ENCODE measurements at places on chromosomes 2 and 18.

DNA sequence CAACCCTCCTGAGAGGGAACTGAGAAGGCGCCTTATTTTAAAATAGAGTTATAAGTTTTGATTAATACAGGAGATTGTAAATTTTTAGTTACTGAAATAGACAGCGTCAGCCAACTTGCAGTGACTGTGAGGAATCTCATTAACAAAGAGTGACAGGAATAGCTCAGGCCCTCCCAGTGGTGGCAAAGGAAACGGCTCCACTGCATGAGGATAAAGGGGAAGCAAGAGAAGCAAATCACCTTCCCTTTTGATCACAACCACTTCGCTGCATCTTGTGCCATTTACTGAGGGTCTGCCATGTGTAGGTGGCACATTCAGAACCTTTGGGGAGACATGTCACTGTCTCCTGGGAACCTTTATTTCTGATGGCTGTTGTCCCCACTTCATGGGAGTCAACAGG lies 612.4 kb upstream of the RAB6C start:
- no peak for DNase-seq

GRCh38 chr2:9634133-9634532 lies 3.3 kb upstream of the YWHAQ start:
- no peak for DNase-seq

- no peak for DNase-seq
These were observed 107.1 kb downstream of the POLE4 start for GRCh38 chr2:75065402-75066008.

DNA sequence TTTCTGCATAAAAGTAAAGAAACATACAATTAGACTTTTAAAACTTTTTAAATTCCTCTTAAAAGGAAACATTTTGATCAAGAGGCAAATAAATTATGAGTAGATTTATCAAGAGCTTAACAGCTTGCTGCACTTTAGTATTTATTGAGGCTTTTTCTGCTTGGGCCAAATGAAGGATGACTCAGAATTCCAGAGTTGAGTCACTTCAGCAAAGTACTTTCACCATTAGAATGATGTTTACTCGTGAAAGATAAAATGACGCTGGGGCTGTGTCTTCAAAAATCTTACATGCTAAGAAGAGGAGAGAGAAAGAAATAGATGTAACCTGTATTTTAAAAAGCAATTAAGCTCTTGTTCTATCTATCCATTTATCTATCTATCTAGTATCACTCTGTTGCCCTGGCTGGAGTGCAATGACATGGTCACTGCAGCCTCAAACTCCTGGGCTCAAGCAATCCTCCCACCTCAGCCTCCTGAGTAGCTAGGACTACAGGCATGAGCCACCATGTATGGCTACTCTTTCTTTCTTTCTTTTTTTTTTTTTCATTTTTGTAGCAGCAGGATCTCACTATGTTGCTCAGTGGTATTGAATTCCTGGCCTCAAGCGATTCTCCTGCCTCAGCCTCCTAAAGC lies 75.3 kb upstream of the RIOK3 start:
- no peak for DNase-seq

DNA sequence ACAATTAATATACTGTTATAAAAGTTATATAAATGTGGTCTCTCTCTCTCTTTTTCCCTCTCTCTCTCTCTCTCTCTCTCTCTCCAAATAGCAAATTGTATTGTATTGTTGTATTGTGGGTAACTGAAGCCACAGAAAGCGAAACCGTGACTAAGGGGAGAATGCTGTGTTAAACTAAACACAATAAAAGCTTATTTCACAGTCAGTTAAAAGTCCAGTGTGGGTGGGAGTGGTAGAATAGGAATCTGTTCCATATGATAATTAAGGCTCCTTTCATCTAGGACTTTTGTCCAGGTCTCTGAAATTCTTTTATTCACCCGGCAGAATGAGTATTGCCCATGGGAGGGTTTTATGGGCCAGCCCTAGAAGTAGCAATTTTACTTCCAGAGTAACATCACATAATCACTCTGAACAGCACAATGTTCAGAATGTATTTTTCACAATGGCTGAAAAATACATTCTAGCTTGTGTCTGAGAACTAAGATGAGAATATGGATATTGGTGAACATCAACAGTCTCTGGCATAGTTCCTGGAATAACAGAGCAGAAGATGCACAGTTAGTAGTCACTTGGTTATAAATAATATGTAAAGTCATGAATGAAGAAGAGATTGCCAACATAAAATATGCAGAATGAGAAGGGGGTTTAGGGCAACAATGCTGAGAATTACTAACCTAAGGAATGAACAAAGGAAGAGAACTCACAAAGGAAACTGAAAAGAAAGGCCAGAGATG lies 399.1 kb downstream of the PLCL1 start:
- DNase-seq = no peak

DNA sequence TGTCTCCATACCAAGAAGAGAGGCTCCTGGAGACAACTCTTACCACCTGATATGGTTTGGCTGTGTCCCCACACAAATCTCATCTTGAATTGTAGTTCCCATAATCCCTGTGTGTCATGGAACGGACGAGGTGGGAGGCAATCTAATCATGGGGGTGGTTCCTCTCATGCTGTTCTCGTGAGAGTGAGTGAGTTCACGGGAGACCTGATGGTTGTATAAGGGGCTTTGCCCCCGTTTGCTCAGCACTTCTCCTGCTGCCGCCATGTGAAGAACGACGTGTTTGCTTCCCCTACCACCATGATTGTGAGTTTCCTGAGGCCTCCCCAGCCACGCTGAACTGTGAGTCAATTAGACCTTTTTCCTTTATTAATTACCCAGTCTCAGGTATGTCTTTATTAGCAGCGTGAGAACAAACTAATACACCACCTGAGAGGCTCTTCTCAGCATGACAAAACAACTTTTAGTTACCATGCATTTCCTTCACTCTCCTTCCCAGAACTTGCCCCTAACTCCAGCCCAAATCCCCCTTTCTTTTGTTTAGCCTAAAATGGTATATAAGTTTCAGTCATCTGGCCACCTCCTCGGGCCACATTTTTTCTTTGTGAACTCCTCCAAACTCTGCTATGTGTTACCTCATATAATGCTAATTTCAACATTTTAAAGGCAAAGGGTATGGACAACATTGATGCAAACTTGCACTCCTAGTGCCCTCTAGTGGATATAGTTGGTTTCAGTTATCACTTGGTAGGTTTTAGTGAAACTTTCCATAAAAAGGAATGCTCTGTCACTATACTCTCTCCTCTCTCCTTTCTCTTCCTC lies 58.6 kb upstream of the SLC25A52 start:
- DNase-seq = no peak

DNA sequence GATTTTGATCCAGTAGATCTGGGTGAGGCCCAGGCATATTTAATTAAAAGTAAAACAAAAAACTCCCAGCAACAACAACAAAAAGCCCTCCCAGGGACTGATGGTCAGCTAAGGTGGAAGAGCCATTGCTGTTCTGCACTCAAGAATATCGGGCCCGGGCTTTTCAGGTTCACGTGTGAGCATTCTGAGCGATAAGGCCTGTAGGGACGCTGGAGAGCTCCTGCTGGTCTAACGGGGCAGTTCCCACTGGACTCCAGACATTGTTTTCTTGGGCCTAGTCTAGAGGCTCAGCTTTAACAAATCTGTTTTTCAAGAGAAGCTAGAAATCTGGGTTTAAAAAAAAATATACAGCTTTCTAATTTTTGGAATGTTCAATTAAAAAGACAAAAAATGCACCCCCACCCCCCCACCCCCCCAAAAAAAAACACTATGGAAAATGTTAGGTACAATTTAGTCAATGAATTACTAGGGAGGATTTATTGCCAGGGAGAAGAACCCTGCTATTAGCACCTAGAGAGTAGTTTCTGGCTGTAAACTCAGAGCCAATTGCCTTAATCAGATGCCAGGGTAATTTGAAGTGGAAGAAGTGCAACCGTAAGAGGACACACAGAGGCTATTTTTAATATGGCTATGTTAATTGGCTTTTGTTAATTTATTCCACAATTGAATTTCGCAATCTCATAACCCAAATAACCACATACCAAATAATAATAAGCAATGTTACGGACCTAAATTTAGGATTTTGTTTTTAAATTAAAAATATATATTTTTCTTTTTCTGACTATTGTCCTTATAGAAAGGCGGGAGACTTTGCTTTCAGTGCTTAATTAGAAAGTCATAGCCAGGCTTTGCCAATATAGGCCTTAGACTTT lies 78.9 kb downstream of the MAP4K4 start:
- no peak for DNase-seq

DNA sequence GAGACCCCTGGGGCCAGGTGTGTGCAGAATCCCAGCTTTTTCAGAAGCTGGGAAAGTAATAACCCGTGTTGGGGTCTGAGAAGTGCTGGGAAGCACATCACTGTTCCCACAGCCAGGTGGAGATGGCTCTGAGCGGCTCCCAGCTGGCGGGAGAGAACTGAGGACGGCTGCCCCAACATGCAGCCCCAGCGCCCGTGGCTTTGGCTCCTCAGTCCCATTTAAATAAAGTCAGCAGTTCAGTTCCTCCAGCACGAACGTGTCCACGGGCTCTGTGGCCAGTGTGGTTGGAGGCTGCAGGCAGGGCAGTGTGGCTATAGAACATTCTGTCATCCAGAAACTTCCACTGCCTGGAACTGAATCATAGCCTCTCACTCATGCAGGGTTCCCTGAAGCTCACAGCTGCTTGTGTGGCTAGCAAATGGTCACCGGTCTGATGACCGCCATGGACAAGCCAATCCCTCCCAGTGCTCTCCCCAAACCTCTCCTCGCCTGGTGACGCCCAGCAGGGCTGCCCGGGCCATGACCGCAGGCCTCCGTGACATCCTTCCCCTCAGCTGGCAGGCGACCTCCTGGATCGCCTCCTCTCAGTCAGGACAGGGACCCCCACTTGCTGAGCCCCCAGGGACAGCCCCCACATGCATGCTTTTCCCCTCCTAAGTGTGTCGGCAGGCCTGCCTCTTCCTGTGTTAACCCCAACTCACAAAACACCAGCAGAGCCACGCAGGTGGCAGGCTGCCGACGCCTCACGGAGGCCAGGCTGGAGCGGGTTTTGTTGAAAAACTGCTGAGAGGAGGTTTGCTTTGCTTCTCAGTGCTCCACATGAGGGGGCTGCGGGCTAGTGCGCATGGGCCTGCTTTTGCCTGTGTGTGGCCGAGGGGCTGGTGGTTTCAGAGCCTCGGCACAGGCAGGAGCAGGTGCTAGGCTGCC lies 1.3 kb downstream of the RTP5 start:
- DNase-seq = no peak

DNA sequence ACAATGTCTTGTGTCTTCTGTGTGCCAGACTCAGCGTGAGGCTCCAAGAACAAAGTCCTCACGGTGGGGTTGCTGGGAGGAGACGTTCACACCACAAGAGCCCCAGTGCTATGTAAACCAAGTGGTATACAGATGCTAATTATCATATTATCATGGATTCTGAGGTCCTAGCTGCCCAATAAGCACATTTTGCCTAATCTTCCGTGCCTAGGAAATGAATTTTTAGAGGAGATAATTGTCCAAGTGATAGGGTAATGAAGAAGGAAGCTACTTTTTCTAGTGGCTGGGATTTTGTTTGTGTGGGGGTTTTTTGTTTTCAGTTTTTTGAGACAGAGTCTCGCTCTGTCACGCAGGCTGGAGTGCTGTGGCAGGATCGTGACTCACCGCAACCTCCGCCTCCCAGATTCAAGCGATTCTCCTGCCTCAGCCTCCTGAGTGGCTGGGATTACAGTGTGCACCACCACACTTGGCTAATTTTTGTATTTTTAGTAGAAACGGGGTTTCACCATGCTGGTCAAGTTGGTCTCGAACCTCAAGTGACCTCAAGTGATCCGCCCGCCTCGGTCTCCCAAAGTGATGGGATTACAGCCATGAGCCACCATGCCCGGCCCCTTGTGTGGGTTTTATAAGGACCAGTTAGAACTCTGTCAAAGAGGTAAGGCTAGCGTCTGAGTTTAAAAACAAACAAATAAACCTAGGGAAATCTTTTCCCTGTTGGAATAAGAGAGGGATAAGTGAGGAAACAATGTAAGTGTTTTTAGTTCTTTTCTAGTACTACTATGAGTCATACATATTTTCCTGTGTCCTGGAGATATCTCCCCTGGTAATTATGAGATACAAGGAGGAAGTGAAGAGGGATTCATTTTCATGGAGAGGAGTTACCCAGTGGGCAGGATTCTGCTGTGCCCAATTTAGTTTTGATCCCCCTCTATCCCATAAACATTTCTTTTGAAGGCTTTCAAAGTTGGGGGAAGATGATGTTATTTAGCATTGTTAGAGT lies 9.5 kb upstream of the SMAD7 start:
- DNase-seq = no peak

DNA sequence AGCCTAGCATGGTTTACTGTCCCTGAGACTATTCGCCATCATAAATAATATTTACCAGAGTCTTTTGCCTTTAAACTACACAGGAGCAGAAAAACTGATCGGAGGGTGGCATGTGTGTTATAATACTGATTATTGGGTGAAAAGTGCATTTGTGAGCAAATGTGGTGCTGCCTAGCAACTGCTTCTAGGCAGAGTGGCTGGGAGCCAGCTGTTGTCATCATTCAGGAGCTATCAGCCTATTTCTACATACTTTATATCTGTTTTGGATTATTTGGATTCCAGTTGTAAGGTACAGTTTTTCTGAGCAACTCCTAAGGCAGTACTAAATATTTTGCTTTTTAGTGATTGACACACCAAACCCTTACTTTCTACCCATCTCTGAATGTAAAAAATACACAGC lies 75.0 kb upstream of the MSTN start:
- DNase-seq = no peak

DNA sequence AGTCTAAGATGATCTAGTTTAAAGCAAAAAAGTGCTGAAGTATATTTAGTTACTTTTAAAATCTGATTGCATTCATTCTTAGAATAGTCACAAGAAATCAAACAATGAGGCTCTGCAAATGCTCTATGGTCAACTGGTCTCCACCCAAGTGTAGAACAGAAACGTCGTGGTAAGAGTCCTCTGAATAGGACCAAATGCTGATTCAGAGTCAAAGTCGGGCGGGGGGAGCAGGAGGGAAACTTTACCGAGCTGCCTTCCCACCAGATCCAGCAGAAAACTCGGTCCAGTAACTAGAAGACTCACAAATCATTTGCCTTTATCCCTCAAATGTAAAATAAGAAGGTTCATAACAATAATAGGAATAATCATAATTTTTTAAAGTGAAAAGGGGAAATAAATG lies 46.2 kb upstream of the PXDN start:
- DNase-seq = no peak

DNA sequence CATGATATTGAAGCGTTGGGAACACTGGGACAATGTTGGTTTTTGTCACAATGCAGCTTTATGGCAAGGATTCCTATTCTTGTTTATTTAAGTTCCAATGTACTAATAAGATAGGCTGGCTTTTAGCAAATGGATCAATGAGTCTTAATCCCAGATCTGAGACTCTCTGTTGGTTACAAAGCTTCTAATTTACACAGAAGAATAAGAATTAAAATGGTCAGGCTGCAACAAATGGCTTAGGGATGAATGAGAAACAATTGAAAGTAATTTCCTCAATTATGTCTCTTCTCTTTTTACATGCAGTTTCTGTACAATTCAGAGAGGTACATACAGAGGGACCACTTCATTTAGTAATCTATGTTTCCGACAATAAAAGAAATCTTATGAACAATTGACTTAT lies 640.4 kb downstream of the NRXN1 start:
- no peak for DNase-seq

- DNase-seq = no peak
These were observed 105.6 kb downstream of the SMAD7 start for GRCh38 chr18:48845174-48845573.

Measured in hippocampal formation (tissue), 2 donors.